Caki2 (cell line): ENCODE measurements at places on chromosomes 5 and 9. TPM values are rescaled to one million over a fixed set of nuclear protein-coding genes. Genes with fewer than 3 reads are reported as not detected.

DNA sequence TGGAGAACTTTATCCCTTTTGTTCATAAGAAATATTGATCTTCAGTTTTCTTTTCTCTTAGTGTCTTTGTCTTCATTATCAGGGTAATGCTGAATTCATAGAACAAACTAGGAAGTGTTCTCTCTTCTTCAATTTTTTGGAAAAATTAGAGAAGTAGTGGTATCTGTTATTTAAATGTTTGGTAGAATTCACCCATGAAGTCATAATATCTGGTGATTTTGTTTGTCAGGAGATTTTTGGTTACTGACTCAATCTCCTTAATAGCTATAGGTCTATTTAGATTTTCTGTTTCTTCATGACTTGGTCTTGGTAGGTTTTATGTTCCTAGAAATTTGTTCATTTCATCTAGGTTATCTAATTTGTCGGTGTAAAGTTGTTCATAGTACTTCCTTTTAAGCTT lies 45.4 kb upstream of the STARD4 start:
- no peak for DNase-seq

DNA sequence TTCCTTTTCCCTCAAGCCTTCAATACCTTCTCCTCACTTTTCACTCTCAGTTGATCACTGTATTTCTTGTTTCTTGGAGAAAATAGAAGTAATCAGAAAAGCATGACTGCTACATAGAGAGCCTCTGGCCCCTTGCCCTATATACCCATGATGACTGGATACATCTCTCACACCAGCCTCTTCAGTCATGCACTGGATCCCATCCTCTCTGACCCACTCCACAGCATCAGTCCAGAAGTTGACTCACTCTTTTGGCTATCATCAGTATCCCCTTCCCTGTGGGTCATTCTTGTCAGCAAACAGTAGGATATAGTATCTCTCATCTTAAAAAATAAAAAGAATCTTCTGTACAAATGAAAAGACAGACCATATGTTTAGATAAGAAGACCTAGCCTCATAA lies 32.9 kb downstream of the PTCD2 start:
- no peak for DNase-seq

DNA sequence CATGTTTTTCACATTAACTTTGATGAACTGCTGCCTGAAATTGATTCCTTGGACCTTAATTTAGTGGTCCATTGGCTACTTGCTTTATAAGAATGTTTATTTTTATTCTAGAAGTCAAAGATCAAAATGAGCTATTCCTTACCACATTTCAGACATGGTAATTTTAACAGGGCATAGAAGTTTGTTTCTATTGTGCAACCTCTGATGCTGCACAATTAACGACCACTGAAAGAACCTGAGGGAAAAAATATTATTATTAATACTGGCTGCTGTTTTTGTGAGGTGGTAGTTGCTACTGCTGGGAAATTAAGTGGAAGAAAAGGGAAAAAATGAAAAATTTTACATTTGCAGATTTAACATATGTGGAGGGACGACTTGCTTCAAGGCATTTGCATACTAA lies 37.9 kb upstream of the RAB3C start:
- no peak for DNase-seq

GRCh38 chr5:76473661-76474060 lies 70.6 kb downstream of the IQGAP2 start:
- DNase-seq = no peak

DNA sequence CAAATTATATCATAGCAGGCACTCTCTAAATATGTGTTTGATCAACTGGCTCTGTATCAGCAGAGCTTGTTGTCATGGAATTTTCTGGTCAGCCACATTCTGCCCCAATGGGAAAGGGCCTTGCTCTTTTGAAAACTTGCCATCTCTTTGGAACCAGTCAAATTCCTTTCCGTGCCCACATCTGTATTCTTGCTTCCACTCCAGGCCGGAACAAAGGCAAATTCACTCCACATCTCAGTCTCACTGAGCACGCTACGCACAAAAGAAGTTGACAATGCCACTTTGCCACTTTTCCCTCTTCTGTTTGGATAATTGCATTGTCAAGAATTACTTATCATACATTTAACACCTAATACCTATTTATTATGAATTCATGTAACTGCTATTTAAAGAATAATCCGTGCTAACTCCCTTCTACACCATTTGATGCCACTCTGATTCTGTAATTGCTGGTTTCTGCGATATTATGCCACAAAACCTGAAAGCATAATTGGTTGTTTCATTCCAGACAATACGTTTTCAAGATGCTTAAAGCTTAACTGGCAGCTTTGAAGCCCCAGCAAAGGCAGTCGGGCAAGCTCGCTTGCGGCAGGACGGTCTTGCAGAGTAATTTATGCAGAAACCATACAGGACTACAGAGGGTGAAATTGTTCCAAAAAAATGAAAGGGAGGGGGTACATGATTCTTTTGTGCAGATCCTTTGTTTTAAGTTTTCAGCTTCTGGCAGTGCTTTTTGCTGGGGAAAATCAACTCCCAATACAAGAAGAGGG lies 277.7 kb downstream of the MSX2 start:
- no peak for DNase-seq

- DNase-seq = no peak
Measured at GRCh38 chr9:123604861-123605260, 248.9 kb downstream of the CRB2 start.

IFNB1 gene
- not detected in 2 replicates for total RNA-seq

GRCh38 chr5:41195228-41195627 lies 18.1 kb downstream of the C6 start:
- DNase-seq = no peak

C9 gene
- total RNA-seq = not detected in 2 replicates

- DNase-seq = peak; percentile 64
Measured at GRCh38 chr9:69569738-69570451, 102.3 kb downstream of the APBA1 start.
